Neuronal stem cell (in vitro differentiated cells): ENCODE measurements at places on chromosomes 3 and 15.
A peak's percentile ranks its signal among the peaks of the same experiment; 100 is the strongest.

- no peak for DNase-seq
Observed at GRCh38 chr3:131597816-131598215, 95.0 kb upstream of the MRPL3 start.

- no peak for DNase-seq
Observed at GRCh38 chr3:146498002-146498736, 28.8 kb upstream of the PLSCR2 start.

- DNase-seq: no peak
Observed at GRCh38 chr3:157786618-157787017, 283.4 kb upstream of the VEPH1 start.

- DNase-seq: no peak
Observed at GRCh38 chr3:160444411-160444810, 5.2 kb downstream of the TRIM59 start.

- DNase-seq: no peak
Observed at GRCh38 chr3:76615719-76616118, 424.2 kb upstream of the ROBO2 start.

DNA sequence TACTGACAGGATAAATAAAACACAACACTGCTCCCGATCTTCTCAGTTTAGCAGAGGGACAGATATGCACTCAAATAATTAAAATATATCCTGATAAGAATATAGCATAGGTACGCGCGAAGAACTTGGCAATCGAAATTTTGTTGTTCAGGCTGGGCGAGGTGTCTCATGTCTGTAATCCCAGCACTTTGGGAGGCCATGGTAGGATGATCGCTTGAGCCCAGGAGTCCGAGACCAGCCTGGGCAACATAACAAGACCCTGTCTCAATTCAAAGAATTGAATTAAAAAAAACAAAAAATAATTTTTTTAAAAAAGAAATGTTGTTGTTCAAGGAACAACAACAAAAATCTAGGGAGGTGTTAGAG lies 7.6 kb downstream of the B2M start:
- DNase-seq: no peak

DNA sequence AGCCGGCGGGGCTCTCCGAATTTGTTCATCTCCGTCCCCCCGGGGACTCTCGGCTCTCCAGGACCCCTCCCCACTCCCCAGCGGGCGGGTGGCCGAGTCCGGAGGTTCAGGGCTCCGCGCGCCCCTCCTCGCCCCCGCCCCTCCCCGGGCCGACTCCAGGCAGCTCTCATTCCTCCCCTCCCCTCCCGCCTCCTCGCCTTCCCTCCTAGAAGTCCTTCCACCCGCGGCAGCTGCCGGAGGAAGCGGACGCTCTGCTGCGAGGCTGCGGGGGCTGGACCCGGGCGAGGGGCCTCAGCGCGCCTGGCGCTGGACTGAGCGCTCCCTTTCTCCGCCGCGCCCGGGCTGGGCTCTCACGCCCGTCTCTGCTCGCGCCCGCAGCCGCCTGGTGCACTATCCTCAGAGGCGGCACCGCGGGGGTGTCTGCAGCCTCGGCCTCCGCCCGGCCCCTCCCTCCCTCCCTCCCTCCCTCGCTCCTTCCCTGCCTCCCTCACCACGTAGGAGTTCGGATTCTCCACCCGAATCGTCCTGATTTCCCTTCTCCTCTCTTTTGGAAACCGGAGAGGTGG lies at the start of gene ROBO2:
ROBO2 (plus strand) TSS at position 494 of the 566 bp plus-strand sequence. CDS start 687 bp downstream, outside the sequence.
- peak; percentile 70 for DNase-seq

GRCh38 chr3:169400874-169401273 lies 262.6 kb downstream of the MECOM start:
- DNase-seq: no peak

- DNase-seq: no peak
Observed at GRCh38 chr3:176714034-176714433, 483.2 kb downstream of the TBL1XR1 start.

- no peak for DNase-seq
Observed at GRCh38 chr3:134155446-134155845, 95.2 kb downstream of the RYK start.

DNA sequence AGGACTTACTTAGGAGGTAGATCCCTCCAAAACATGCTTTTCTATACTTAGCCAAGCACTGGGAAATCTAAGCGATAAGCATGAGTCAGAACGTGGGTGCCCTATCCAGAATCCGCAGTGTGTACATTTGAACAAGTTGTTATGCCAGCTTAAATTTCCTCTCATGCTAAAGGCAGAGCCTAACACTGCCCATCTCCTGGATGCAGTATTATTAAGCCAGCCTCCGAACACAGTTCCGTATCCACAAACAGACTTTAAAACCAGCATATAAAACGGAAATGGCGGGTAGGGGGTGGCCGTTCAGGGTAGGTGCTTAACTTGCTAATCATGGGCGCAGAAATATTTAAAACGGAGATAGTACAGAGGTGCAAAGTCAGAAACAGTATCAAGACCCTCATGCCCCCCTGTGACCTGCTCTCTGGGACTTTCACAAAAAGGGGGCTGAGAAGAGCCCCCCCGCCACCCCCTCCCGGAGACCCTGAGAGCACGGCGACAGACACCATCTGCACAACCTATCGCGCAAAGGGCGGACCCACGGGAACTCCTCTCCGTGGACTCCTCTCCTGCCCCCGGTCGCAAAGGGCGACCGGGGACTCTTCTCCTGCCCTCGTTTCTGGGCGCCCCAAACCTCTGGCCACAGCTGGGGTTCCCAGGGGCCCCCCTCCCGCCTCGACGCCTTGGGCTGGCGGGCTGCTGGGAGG lies 889 bp upstream of the LRRIQ4 start:
- DNase-seq: no peak

- no peak for DNase-seq
Observed at GRCh38 chr3:176051766-176052165, 1145.5 kb downstream of the TBL1XR1 start.

DNA sequence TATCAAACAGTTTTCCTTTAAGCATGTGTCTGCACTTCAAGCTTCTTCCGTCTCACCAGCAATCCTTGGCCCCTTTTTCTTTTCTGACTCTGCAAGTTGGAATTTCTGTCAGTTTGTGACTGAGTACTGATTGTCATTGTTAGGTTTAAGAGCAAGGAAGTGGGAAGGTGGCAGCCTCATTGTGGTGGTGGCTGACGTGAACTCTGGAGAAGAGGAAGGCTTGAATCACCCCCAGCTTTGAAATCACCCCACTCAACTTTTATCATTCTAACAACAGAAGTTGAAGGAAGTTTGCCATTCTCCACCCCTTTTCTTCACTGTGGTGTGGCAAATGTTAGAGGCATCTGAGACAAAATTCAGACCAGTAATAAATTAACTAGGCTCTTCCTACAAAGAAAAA lies 231.6 kb upstream of the AGTR1 start:
- DNase-seq: no peak

DNA sequence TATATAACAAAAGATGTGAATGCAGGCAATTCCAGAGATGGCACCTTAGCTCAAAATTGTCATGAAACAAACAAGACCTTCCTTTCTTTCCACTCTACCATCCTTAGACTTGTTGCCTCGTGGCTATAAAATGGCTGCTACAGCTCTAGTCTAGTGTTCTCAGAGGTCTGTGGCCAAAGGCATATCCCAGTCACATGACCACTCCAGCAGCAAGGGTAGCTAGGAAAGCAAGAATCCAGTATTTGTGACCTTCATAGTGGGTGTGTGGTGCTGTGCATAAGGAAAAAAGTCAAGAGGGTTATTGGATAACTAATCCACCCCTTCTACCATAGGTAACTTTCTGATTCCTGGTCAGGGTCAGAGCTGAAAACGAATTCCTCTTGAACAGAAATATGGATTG lies 27.1 kb upstream of the LIPC start:
- no peak for DNase-seq

DNA sequence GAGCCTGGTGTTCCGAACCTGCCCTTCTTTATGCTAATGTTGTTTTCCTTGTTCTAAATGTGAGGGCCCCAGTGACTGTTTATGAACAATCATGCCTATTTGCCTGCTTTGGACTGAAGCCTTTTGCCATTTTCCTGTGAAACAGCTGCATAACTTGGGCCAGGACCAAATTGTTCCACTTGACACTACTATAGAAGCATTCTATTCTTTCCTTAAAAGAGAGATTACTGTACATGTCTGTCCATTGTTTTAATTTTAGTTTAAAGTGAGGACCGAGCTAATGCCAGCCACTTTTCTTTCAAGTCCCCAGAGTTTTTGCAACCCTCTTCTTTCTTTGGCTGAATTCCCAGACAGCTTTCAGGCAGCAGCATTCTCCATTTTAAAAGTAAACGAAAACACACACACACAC lies 980.3 kb downstream of the CADM2 start:
- no peak for DNase-seq

DNA sequence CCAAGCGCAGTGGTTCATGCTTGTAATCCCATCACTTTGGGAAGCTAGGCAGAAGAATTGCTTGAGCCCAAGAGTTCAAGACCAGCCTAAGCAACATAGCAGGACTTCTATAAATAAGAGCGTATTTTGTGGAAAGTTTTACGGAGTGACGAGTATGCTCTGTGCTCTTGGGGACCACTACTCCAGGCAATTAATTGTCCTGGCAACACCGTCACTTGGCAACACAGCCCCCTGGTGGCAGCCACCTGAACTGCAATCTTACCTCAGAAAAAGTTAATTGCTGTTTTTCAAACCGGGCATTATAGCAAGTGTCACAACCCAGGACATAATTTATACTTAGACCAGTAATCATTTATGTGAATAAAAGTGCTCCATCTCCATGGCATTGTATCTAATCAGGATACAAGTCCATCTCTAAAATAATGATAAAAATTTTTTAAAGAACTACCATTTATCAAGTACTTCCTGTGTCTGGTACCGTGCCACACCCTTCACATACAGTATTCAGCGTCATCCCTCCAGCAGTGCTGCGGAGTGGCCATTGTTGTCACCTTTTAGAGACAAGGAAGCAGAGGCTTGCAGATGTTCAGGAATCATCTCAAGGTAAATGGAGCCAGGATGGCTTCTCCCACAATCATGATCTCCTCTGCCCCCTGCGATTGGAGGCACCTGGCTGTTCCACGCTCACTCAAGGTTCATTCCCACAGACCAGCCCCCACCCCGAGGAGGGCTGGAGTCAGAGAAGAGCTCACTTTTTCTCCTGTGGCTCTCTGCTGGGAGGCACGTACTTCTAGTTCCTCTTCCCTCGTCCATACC lies 34.5 kb downstream of the PLA2G4D start:
- peak; percentile 65 for DNase-seq

DNA sequence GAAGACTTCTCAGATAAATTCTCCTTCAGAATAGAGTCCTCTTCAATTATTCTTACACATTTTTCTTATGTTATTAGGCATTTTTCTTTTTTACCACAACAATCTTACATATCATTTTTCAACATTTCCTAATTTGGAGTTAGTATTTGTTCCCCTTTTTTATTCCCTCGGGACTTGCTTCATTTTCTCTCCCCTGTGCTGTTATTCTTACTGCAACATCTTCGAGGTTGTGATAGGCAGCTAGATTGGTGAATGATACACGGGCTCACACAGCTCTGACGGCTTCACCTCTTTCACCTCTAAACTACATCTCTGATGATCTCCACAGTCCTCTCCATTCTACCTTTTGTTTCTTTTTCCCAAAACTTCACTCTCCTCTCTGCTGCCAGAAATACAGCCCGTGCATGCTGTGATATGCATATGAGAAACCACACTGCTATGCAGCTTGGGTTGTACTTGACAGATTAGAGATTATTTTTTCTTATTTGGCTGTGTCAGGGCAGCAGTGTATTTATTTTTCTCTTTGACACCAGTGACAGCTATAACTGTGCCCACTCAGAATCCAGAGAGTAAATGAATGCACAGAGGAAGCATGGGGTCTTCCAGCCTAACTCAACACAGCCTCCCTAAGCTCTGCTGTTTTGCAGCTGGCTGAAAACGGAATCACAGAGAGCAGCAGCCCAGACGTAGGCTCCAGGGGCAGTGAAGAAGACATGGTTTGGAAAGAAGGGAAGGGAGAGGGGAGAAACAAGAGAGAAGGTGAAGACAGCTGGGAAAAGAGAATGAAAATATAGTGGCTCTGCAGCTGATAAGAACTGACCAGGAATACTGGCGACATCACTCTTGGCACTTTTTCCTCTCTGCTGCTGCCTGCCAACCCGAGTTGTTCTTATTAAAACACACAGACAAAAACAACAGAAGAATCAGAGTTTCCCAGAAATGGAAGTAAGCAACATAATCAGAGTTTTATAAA lies 61.8 kb downstream of the SLC9A9 start:
- no peak for DNase-seq

- DNase-seq: no peak
Observed at GRCh38 chr3:61684386-61684785, 123.0 kb downstream of the PTPRG start.

GRCh38 chr3:137065381-137065780 lies 107.6 kb downstream of the IL20RB start:
- DNase-seq: no peak

DNA sequence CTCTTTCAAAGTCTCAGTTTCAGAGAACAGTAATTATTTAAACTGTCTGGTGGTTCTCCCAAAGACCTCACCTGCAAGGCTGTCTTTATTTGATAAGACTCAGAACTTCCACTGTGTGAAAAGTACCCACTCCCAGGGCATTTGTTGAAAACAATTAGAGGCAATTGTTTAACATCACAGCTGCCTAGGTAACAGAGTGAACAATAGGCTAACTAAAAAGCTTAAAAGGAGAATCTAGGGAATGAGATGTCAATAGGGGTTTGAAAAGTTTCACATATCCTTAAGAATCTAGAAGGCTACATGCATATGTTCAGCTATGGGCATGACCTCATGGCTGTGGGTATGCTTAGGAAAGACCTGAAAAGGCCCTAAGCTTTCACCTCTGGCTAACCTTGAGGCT lies 2.9 kb upstream of the STRIT1 start:
- no peak for DNase-seq

- no peak for DNase-seq
Observed at GRCh38 chr15:29854413-29854812, 32.1 kb upstream of the TJP1 start.
